ENCODE measurements at places on chromosomes 4 and X. TPM values are rescaled to one million over a fixed set of nuclear protein-coding genes. Genes with fewer than 3 reads are reported as not detected.

FHL1 gene
- 41.4 TPM for total RNA-seq

NR3C2 gene
- total RNA-seq = 3.2 TPM

SYNPO2 gene
- 0.85 TPM for total RNA-seq

CSN1S1 gene
- not detected for total RNA-seq

FDCSP gene
- total RNA-seq = not detected

WDR45 gene
- total RNA-seq = 26.7 TPM

GUF1 gene
- total RNA-seq = 11.8 TPM

S100P gene
- not detected for total RNA-seq

NWD2 gene
- total RNA-seq = not detected

AFM gene
- total RNA-seq = not detected

IL3RA gene
- total RNA-seq = 13.1 TPM

DGKQ gene
- 23.4 TPM for total RNA-seq
